ENCODE measurements at places on chromosomes 7 and 10.

- DNase-seq, result no peak
These were observed 112.2 kb downstream of the SEMA3C start for GRCh38 chr7:80806663-80807062.

DNA sequence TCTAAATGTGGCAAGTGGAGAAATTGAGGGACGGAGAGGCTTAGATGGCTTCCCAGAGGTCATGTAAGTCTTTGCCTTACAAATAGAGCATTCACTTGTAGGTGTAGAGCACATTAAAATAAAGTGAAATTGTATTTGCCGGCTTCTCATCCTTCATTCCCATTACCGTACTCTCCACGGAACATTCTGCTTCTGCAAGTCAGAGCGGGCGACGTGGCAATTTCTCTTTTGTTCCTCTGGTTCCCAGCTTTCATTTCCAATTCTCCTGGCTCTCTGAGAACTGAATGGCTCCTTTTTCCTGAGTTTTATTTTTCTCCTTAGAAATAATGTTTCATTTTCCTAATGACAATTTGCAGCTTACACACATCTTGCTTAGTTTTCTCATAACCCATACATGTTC, 51.3 kb upstream of the PFKP start:
- DNase-seq, result no peak

DNA sequence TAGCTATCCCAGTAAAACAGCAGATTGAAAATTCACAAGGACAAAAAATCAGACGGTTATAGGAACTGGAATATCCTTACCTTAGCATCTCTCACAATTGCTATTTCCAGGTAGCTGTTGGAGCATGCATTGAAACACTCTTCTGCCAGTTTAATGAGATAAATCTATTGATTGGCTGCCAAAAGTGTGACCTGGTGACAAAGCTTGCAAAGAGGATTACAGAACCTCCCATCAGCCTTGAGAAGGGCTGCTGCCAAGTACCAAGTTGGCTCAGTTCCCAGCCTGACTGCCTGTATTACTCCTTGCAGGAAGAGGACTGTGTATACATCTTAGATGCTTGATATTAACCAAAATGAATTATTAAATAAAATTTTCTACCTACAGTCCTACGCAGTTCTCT, 5.1 kb downstream of the PRLHR start:
- DNase-seq, result no peak

GRCh38 chr10:124380256-124380995, 38.3 kb downstream of the OAT start:
- DNase-seq, result no peak

GRCh38 chr10:52197098-52197497, 117.0 kb upstream of the DKK1 start:
- DNase-seq, result no peak

DNA sequence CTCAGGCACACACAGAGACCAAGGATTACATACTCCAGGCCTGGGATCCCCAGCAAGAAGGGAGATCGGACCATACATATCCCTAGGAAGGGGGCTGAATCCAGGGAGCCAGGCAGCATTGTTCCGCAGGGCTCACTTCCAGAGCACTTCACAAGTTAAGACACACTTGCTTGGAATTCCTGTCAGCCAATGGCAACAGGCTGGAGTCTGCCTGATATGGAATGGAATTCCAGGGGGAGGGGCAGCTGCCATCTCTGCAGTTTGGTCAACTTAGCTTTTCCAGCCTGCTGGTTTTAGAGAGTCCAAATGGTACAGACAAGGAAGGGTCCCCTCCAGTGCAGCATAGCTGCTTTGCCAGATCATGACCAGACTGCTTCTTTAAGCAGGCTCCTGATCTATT, 290.0 kb upstream of the GLI3 start:
- no peak for DNase-seq

- DNase-seq, result no peak
These were observed 43.0 kb upstream of the CDK1 start for GRCh38 chr10:60735244-60735643.

GRCh38 chr10:90642136-90642535, 215.7 kb downstream of the HTR7 start:
- no peak for DNase-seq

DNA sequence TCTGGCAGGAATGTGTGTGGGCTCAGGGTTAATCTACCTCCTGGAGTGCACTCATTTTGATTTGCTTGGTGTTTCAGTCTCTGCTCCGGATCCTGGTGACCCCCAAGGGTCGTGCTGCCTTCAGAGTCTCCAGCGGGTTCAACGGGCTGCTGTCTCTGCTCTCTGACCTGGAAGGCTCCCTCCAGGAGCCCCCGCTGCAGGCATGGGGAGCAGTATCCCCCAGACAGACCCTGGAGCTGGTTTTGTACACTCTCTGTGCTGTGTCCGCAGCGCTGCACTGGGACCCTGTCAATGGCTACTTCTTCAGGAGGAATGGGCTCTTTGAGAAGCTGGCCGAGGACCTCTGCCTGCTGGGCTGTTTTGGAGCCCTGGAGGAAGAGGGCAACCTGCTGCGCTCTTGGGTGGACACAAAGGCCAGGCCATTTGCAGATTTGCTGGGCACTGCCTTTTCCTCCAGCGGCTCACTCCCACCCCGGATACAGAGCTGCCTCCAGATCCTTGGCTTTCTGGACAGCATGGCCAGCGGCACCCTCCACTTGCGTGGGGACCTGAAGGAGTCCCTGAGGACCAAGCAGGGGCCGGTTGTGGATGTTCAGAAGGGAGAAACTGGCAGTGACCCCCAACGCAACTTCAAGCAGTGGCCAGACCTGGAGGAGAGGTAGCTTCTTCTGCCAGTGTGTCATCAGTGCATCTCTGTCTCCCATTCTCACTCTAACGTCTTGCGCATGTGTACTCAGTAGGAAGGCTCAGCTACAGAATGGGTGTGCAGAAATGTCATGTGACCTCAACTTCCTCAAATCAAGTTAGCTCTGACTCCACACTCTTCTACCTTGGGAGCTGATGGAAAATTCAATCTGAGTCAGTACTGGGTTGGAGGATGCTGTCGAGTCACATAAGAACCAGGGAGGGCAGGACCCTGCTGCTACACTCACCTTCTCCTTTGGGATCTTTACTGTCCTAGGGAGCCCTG, 58.5 kb downstream of the WDFY4 start:
- no peak for DNase-seq

GRCh38 chr7:73715648-73716317, 3.7 kb downstream of the STX1A start:
- DNase-seq, result peak; percentile 78

GRCh38 chr7:105219771-105220160, 169.0 kb downstream of the SRPK2 start:
- no peak for DNase-seq

DNA sequence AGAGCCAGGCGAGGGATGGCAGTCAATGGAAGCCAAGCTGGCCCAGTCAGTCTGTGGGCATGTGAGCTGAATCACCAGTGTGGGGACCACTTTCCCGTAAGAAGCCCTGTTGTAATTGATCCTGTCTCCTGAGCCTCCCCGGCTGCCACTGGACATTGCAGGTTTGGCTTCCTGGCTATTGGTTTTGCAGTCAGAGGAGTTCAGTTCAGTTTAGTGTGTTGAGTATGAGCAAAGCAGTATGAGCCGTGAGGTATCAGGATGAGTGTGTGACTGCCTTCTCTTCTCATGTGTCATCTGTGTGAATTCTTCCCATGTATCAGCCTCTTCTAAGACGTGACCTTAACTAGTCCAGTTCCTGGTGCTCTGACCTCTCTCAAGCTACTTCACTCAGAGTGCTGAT, 227.4 kb downstream of the PRKG1 start:
- DNase-seq, result no peak

- no peak for DNase-seq
These were observed 92.9 kb upstream of the LRRTM3 start for GRCh38 chr10:66832781-66833422.

- DNase-seq, result no peak
These were observed at the start of gene LRIT1 for GRCh38 chr10:84241185-84241790. Gene LRIT1, minus strand, starts transcription at chr10:84241546. Its CDS starts 107 bp downstream, at chr10:84241439.

- DNase-seq, result peak; percentile 54
These were observed 287.2 kb upstream of the MKLN1 start for GRCh38 chr7:131040467-131040932.

DNA sequence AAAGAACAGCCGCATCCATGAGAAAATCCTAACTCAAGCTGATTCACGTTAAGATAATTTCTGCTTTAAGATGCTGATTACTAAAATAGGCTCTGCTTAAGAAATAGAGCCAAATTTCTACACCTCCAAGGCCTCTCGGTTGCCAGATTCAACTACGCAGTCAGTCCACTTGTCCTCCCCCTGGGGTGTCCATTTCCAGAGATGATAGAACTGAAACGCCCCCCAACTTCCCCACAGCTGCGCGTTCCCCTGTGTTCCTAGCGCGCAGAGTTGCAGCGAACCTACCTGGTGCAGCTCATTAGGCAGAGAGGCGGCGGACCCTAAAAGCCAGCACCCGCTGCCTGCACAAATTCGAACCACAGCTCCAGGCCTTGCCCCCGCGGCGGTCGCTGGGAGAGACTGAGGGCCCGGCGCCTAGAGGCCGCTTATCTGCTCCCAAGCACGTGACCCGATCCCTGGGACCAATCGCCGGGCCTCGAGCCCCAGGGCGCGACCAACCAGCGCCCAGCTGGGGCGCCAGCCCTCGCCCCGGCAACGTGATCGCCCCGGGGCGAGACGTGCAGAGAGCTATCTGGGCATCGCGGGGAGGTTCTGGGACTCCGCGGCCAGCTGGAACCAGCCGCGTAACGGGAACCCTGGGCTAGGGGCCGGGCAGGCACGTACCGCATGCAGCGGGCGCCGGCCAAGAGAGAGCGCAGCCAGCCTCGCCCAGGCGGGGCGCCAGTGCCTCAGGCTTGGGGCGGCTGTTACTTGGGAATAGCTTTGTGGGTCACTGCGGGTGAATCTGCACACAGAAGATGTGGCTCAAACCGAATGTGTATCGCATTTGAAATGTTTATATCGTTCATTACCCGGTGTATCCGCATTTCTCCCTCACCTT, at the start of gene PPP1R3C:
Gene PPP1R3C (minus strand): TSS at position 401 of the 880 bp plus-strand sequence. CDS start 102 bp downstream, at position 299.
- no peak for DNase-seq

GRCh38 chr10:12337453-12338372, 11.6 kb upstream of the CAMK1D start:
- DNase-seq, result no peak

Measured in smooth muscle cell of the brain vasculature (primary cell).